ENCODE measurements at places on chromosomes 5 and 9. TPM values are rescaled to one million over a fixed set of nuclear protein-coding genes. Genes with fewer than 3 reads are reported as not detected.

DNA sequence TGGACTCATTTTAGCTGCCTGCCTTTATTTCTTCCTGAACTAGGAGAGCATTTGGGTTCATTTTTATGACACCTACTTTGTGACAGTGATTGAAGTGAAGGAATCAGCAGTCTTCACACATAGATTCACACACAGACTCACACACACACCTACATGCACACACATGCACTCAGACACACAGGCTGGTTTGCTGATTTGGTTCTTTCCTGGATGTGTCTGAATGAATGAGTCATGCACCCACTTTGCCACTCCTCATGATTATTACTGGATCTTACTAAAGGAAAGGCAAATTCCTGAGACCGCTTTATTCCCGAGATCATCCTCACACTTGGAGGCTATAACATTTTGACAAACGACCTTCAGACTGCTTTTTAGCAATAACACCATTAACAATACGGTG is 529.5 kb downstream of the AGTPBP1 start:
- DNase-seq = no peak

DNA sequence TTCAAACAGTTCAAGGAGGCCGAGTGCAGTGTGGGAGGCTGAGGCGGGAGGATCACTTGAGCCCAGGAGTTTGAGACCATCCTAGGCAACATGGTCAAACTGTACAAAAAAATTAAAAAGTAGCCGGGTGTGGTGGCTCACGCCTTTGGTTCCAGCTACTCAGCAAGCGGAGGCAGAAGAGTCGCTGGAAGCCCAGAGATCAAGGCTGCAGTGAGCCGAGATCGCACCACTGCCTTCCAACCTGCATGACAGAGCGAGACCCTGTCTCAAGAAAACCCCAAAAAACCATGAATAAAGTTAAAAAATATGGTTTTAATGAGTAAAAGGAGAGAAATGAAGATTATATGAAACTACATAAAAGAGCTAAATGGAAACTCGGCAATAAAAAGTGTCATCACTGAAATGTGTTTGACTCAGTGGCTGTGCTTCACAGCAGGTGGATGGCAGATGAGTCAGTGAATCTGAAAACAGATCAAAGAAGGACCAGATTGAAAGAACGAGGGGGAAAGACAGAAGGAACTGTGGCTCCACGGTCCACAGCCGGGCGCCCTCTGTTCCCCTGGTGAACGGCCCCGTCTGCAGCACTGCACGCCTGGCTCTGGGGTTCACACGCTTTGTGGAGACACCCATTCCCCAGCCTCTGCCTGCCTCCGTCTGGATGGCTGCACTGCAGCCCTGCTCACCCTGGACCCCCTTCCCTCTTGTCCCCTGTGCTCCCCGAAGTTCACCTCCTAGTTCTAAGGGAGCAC is 25.1 kb downstream of the EXD3 start:
- no peak for DNase-seq

DNA sequence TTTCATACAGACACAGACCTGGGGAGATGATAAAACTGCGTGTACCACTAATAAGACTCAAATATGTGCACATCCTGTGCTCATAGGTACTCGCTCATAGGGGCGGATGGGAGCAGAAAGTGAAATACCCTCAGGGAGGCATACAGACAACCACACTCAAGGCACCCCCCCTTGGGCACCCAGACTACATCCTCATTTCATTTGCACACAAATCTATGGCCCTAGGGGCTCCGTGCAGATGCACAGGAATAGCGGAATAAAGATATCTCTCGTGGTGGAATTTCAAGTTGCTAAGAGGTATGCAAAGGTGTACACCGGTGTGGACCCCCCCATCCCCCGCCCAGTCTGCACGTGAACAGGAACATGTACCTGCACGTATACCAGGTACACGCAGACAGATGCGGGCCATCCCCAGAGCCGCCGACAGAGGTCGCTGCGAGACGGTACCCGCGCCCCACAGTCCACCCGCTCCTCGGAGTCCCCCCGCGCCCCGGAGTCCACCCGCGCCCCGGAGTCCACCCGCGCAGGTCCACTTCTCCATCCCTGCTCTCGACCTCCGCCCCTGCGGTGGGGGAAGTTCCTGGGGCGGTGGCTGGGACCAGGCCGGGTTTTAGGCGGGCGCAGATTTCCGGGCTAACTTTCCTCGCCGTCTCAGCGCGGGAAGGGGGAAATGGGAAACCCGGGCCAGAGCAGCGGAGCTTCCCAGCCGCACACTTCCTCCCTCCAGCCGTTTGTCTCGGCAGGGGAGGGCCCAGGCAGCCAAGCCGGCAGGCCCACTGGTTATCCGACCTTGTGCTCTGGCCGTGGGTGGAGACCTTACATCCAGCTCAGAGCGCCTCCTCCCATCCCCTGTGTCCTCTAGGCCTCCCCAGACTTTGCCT is 1.0 kb upstream of the IL12B start:
- DNase-seq = peak; percentile 82

Gene LIX1
- total RNA-seq = 27.4 TPM

GRCh38 chr5:73950441-73950873 is 324.5 kb downstream of the ARHGEF28 start:
- no peak for DNase-seq

Gene C9orf153
- total RNA-seq = not detected

Gene BTNL9
- total RNA-seq = 0.39 TPM

Gene PDE6A
- not detected for total RNA-seq

GRCh38 chr5:84231433-84231832 is 153.2 kb downstream of the EDIL3 start:
- no peak for DNase-seq

Gene NR2F1
- total RNA-seq = 6.6 TPM

- DNase-seq = no peak
Observed at GRCh38 chr9:26234865-26235264, 556.6 kb upstream of the TUSC1 start.

- DNase-seq = no peak
Observed at GRCh38 chr9:105713260-105714019, 19.1 kb downstream of the TMEM38B start.

GRCh38 chr9:14193328-14193990 is 120.5 kb downstream of the NFIB start:
- no peak for DNase-seq

- DNase-seq = no peak
Observed at GRCh38 chr9:135819905-135820304, 87.4 kb downstream of the CAMSAP1 start.

GRCh38 chr5:5314626-5315025 is 107.9 kb upstream of the ICE1 start:
- DNase-seq = no peak

Gene PTGS1
- total RNA-seq = 1.1 TPM

Measured in type B pancreatic cell (in vitro differentiated cells).